ENCODE measurements at places on chromosomes 5 and 9.

GRCh38 chr5:139820130-139820529 lies 24.5 kb downstream of the PSD2 start:
- DNase-seq, result no peak

DNA sequence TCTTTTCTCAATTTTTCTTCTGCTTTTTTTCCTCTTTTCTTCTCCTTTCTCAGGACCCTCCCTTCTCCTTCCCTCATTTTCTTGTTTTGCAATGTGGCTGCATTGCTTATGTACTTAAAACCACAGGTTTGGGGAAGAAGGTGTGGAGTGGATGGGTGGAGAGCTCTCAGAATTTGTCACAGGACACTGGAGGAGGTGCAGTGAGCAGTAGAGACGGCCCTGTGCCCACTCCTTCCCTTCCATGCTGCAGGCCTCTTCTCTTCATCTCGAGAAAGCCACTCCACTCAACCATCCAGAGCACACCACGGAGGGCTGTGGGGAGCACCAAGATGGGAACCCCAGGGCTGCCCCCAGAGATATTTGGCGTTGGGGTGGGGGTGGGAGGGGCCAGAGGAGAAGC lies 92.3 kb downstream of the FSTL4 start:
- DNase-seq, result no peak

- DNase-seq, result no peak
Measured at GRCh38 chr9:18190671-18191374, 283.1 kb upstream of the ADAMTSL1 start.

DNA sequence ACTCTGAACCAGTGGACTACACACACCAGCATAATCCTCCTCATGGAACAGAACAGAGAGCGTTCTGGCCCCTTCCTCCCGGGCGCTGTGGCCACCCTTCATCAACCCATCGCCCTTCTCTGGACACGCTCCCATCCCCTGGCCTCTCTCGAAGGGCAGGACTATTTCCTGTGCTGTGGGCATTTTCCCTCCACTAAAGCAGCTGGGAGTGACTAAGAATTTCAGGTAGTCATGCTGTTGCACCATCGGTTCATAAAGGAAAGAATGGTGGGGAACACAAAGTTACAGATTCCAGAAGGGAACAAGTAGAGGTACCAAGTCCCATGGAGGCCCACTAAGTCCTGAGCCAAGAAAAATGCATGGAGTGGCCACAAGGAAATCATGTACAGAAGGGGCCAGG lies 68.6 kb downstream of the EPB41L4B start:
- DNase-seq, result no peak

DNA sequence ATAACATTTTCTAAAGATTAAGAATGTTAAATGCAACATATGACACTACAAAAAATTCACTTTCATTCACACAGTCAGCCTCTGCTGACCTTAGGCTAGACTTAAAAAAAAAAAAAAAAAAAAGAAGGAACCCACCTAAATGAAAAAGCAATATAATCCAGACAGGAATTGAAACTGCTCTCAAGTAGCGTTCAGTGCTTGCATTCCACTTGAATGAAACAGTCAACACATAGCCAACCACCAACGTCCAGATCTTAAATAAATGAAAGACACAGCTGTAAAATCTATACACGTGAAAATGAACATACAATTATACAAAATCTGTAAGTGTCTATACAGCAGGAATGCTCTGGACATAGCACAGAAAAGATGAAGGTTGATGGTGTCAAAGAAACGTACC lies 11.4 kb downstream of the TMEM245 start:
- DNase-seq, result no peak

DNA sequence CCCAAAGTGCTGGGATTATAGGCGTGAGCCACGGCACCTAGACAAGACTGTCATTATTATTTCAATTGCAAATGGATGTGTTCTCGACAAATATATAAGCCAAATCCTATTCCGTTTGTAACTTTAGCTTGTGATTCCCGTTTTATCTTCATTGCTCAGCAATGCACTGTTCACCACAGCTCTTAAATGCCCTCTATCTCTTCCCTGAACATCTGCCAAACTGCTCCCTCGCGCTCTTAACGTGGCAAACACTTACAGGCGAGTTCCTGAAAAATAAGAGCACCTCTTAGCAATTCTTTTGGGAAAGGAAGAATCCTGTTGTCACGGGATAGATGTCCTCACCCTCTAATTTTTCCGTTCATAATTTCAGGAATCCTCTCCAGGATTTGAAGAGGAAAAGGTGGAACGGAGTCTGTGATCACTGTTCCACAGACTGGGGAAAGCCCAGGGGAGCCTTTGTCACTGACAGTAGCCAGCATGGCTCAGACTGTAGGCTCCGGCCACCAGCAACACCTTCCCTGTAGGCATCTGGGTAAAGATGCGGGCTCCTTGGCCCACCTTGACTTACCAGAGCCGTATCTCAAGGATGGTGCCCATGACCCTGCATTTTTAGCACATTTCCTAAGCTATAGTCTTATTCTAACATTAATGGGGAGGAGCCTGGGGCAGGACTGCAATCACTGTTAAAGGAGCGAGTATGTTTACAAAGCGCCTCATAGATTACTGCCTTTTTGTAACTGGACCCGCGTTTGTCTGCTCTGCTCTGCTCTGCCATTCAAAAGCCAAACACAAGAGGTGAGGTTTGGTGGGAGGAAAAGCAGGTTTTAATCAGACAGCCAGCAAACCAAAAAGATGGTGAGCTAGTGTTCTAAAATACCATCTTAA lies 20.2 kb upstream of the GNPDA1 start:
- no peak for DNase-seq

DNA sequence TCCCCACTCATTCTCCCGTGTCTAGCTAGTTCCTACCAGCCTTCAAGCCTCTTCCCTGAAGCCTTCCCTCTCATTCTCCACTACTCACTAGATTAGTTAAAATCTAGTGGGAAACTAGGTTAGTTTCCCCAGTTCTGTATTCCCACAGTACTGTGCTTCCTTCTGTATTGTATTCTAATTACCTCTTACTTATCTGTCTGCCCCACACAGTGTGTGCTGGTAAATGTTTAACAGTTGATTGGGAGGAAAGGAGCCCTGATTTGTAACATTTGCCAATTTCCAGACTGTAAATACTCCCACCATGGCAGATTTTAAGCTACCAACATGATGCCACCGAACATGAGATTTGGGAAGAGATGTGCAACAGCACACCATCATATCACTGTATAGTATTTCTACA lies 8.3 kb downstream of the KLHL3 start:
- DNase-seq, result no peak

Measured in T47D (cell line).